ENCODE measurements at places on chromosomes 6 and 20.

GRCh38 chr20:10679269-10679668 lies 5.5 kb upstream of the JAG1 start:
- DNase-seq, result no peak
- H3K36me3 ChIP-seq, result no peaks in the 10 kb centered on the region
- no peak overlapping the region for H3K4me3 ChIP-seq

DNA sequence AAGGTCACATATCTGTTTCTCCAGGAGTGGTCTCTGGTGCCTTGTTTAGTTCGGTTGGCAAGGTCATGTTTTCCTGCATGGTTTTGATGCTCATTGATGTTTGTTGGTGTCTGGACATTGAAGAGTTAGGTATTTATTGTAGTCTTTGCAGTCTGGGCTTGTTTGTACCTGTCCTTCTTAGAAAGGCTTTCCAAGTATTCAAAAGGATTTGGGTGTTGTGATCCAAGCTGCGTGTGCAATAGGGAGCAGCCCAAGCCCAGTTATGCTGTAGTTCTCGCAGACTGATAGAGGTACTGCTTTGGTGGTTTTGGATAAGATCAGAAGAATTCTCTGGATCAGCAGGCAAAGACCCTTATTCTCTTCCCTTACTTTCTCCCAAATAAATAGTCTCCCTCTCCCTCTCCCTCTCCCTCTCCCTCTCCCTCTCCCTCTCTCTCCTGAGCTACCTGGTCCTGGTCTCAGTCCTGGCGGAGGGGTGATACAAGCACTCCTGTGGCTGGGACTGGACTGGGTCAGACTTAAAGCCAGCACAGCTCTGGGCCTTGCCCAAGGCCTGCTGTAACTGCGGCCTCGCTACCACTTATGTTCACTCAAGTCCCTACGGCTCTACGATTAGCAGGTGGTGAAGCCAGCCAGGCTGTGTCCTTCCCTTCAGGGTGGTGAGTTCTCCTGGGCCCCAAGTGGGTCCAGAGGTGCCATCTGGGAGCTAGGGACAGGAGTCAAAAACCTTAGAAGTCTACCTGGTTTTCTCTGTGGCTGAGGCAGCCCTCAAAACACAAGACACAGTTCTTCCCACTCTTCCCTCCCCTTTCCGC lies 27.3 kb upstream of the GRM4 start:
- no peaks in the 10 kb centered on the region for H3K4me1 ChIP-seq
- H3K36me3 ChIP-seq, result no peaks in the 10 kb centered on the region
- no peak overlapping the region for H3K4me3 ChIP-seq
- H3K27ac ChIP-seq, result no peak overlapping the region

GRCh38 chr6:30483677-30484279 lies 5.5 kb upstream of the HLA-E start:
- H3K27ac ChIP-seq, result no peak overlapping the region
- DNase-seq, result peak; percentile 49
- H3K4me3 ChIP-seq, result no peak overlapping the region
- no peaks in the 10 kb centered on the region for H3K36me3 ChIP-seq

DNA sequence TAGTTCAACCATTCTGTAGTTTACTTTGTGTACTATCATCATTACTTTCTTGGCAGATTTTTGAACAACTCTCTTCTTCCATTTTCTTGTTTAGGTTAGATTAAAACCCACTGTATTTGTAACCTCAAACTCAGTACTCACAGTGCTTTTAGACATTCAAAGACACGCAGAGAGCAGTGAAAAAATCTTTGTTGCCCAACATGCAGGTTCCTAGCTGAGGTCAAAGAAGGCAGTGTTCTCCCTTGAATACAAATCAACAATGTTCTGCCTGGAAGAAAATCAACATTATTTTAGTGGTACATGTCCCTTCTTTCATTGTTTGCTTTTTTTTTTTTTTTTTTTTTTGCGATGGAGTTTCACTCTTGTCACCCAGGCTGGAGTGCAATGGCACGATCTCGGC lies 11.2 kb downstream of the CYB5R4 start:
- H3K27me3 ChIP-seq, result no peaks in the 10 kb centered on the region
- no peak overlapping the region for H3K4me3 ChIP-seq
- no peak for DNase-seq
- peaks cover 25% of the 10 kb centered on the region for H3K36me3 ChIP-seq
- no peaks in the 10 kb centered on the region for H3K4me1 ChIP-seq

- H3K4me3 ChIP-seq, result no peak overlapping the region
- DNase-seq, result no peak
- H3K36me3 ChIP-seq, result peaks cover 25% of the 10 kb centered on the region
- H3K4me1 ChIP-seq, result peaks cover under 1% of the 10 kb centered on the region
Observed at GRCh38 chr20:6012179-6012578, 41.7 kb downstream of the LRRN4 start.

- H3K4me1 ChIP-seq, result no peaks in the 10 kb centered on the region
- H3K36me3 ChIP-seq, result no peaks in the 10 kb centered on the region
- H3K27ac ChIP-seq, result no peak overlapping the region
- DNase-seq, result no peak
- no peaks in the 10 kb centered on the region for H3K27me3 ChIP-seq
Observed at GRCh38 chr6:4441981-4442434, 306.6 kb upstream of the ECI2 start.

DNA sequence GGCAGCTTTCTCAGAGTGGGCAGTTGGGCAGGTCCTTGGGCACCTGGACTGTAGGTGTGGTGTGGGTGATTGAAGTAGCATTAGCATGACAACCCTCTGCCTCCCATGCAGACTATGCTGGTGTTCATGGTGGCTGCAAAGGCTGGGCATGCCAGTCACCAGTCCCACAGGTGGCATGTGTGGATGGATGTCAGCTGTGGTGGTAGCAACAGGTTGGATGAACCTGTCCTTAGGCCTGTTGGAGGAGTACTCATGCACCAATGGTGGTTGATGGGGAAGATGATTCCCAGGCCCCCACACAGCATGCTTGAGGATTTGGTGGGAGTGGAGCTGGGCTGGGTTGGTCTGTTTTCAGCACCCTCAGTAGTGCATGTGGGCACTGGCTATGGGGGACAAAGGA lies 251.1 kb downstream of the PAX1 start:
- H3K4me1 ChIP-seq, result no peaks in the 10 kb centered on the region
- peak overlapping the region; percentile 31 for H3K4me3 ChIP-seq
- H3K27ac ChIP-seq, result no peak overlapping the region
- no peak for DNase-seq
- no peaks in the 10 kb centered on the region for H3K27me3 ChIP-seq
- H3K36me3 ChIP-seq, result no peaks in the 10 kb centered on the region

DNA sequence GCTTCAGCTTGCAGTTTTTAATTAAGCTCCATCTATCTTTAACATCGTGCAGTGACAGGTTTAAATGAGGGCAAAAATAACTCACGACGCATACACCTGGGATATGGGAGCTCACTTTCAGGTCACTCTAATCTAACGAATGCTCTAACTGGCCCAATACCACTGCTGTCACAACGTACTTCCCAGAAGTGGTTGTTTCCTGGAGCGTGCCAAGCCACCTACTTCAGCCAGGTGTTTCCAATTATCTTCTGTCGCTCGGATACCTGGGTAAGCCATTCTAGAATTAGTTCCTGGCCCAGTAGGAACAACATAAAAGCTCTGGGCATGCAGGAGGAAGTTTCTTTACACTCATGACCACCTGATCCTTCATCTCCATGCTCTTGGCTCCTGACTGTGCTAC lies 147.4 kb downstream of the FOXC1 start:
- H3K4me3 ChIP-seq, result no peak overlapping the region
- H3K27ac ChIP-seq, result no peak overlapping the region
- no peaks in the 10 kb centered on the region for H3K27me3 ChIP-seq
- H3K36me3 ChIP-seq, result no peaks in the 10 kb centered on the region
- DNase-seq, result no peak

DNA sequence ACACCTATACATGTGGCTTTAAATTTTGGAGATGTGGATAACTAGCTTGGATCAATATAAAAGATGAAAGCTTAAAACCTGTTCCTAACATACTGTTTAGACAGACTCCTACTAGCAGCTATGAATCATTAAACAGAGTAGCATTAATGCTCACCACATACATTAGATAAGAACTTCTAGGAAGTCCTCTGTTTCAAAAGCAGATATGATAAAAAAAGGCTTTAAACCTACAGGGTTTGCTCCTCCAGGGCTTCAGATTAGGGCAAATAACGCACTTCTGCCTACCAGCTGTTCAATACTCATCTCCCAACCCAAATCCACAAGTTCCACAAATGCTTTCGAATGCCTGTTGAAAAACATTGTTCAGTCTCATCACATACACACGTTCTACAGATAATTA lies 1.5 kb downstream of the REPS1 start:
- no peak overlapping the region for H3K27ac ChIP-seq
- peaks cover 3% of the 10 kb centered on the region for H3K4me1 ChIP-seq
- H3K36me3 ChIP-seq, result no peaks in the 10 kb centered on the region
- H3K4me3 ChIP-seq, result peak overlapping the region; percentile 95
- no peaks in the 10 kb centered on the region for H3K27me3 ChIP-seq

GRCh38 chr6:69542494-69542893 lies 254.3 kb downstream of the LMBRD1 start:
- H3K27me3 ChIP-seq, result no peaks in the 10 kb centered on the region
- no peaks in the 10 kb centered on the region for H3K36me3 ChIP-seq
- H3K4me3 ChIP-seq, result no peak overlapping the region

GRCh38 chr20:4227085-4227821 lies 211.9 kb upstream of the RNF24 start:
- no peaks in the 10 kb centered on the region for H3K4me1 ChIP-seq
- H3K36me3 ChIP-seq, result no peaks in the 10 kb centered on the region
- H3K27me3 ChIP-seq, result peaks cover 5% of the 10 kb centered on the region
- H3K4me3 ChIP-seq, result no peak overlapping the region

- H3K36me3 ChIP-seq, result no peaks in the 10 kb centered on the region
- H3K4me1 ChIP-seq, result peaks cover 7% of the 10 kb centered on the region
- H3K4me3 ChIP-seq, result no peak overlapping the region
- H3K27me3 ChIP-seq, result no peaks in the 10 kb centered on the region
- H3K27ac ChIP-seq, result no peak overlapping the region
Observed at GRCh38 chr20:11338496-11339306, 579.0 kb upstream of the BTBD3 start.

GRCh38 chr20:6355754-6356451 lies 233.1 kb upstream of the FERMT1 start:
- H3K36me3 ChIP-seq, result no peaks in the 10 kb centered on the region
- H3K27me3 ChIP-seq, result no peaks in the 10 kb centered on the region
- no peaks in the 10 kb centered on the region for H3K4me1 ChIP-seq

- peaks cover 17% of the 10 kb centered on the region for H3K4me1 ChIP-seq
- no peak for DNase-seq
- no peaks in the 10 kb centered on the region for H3K27me3 ChIP-seq
- H3K36me3 ChIP-seq, result peaks cover 11% of the 10 kb centered on the region
- no peak overlapping the region for H3K4me3 ChIP-seq
Observed at GRCh38 chr6:43494321-43494720, 15.8 kb downstream of the LRRC73 start.

- no peak overlapping the region for H3K4me3 ChIP-seq
- no peaks in the 10 kb centered on the region for H3K27me3 ChIP-seq
- no peak for DNase-seq
- H3K36me3 ChIP-seq, result no peaks in the 10 kb centered on the region
- H3K27ac ChIP-seq, result no peak overlapping the region
Observed at GRCh38 chr6:35152067-35152707, 11.0 kb upstream of the TCP11 start.

GRCh38 chr20:45105317-45105716 lies 4.4 kb upstream of the KCNS1 start:
- H3K27me3 ChIP-seq, result peaks cover 34% of the 10 kb centered on the region
- no peak overlapping the region for H3K27ac ChIP-seq
- no peaks in the 10 kb centered on the region for H3K4me1 ChIP-seq
- no peaks in the 10 kb centered on the region for H3K36me3 ChIP-seq
- H3K4me3 ChIP-seq, result no peak overlapping the region

- DNase-seq, result no peak
- H3K27ac ChIP-seq, result no peak overlapping the region
- no peaks in the 10 kb centered on the region for H3K4me1 ChIP-seq
Observed at GRCh38 chr6:14468647-14469321, 351.2 kb downstream of the CD83 start.

GRCh38 chr6:139888681-139889122 lies 514.3 kb upstream of the CITED2 start:
- no peak overlapping the region for H3K4me3 ChIP-seq
- no peaks in the 10 kb centered on the region for H3K27me3 ChIP-seq
- H3K27ac ChIP-seq, result peak overlapping the region; percentile 72
- peak; percentile 90 for DNase-seq
- no peaks in the 10 kb centered on the region for H3K36me3 ChIP-seq

DNA sequence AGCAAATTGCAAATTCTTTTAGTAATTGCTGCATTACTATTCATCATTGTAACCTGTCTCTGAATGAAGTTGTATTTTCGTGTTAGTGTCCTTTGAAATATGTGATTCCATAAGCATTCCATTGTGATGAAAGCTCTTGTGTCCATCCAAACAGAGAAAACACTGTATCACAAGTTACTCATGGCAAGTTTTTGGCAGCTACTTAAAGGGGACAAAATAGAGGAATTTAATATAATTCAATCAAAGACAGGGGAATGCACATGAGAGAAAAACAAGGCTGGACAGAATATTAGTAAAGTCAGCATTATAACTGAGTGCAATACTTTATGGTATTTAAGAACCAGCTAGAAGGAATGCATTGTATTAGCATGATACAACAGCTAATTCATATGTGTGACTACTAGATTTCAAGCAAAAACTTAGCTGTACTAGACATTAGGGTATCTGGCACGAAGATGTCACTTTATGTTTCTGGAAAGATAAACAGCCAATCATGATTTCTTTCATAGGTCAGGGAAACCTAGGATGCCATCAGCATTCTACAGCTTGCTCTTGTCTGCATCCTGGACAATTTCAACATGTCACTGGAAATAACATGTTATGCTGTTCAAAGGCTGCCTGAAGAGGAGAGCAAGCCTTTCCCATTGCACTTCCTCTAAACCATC lies 270.6 kb upstream of the MARCKS start:
- no peaks in the 10 kb centered on the region for H3K36me3 ChIP-seq
- peaks cover 9% of the 10 kb centered on the region for H3K4me1 ChIP-seq
- H3K27ac ChIP-seq, result peak overlapping the region; percentile 66
- DNase-seq, result no peak

DNA sequence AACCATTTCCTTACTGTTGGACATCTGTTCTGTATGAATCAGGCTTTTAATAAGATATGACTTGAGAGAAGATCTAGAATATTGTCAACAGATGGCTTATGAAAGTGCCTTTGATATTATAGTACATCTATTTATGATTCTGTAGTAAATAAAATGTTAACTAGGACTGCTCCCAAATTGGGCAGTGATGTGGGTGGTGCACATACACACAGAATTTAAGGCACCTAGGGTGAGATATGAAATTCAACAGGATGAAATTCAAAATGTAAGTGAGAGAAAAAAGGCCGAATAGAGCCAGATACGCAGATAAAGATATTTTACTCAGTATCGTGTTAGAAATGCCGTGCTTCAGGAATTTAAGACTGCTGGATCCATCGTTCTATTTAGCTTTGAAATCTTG lies 26.3 kb downstream of the FAM50B start:
- no peak overlapping the region for H3K4me3 ChIP-seq
- no peaks in the 10 kb centered on the region for H3K36me3 ChIP-seq
- no peak overlapping the region for H3K27ac ChIP-seq
- H3K27me3 ChIP-seq, result peaks cover 2% of the 10 kb centered on the region
- DNase-seq, result no peak

GRCh38 chr20:62062661-62063314 lies 2.9 kb downstream of the TAF4 start:
- no peak overlapping the region for H3K27ac ChIP-seq
- H3K4me3 ChIP-seq, result no peak overlapping the region
- no peaks in the 10 kb centered on the region for H3K27me3 ChIP-seq
